ENCODE measurements at places on chromosomes 12 and 14.
A peak's percentile ranks its signal among the peaks of the same experiment; 100 is the strongest.

GRCh38 chr12:91397866-91398532 lies 215.4 kb upstream of the DCN start:
- no peak for DNase-seq

DNA sequence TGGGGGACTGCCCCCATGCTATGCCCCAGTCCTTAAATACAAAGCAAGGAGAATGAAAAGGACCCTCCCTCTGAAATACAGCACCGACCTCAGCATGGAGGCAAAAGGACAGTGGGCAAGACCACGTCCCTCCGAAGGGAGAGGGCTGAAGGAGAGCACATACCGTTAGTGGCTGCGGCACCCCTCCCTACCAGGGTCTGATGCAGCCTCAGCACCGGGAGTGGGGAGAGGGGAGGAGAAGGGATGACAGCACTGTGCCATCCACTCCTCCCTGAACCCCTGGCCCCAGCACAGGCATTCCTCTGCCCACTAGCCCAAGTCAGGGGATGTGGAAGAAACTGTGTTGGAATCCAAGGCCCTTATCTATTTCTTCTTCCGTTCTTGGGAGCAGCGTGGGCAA lies 3.6 kb upstream of the ACRBP start:
- no peak for DNase-seq

DNA sequence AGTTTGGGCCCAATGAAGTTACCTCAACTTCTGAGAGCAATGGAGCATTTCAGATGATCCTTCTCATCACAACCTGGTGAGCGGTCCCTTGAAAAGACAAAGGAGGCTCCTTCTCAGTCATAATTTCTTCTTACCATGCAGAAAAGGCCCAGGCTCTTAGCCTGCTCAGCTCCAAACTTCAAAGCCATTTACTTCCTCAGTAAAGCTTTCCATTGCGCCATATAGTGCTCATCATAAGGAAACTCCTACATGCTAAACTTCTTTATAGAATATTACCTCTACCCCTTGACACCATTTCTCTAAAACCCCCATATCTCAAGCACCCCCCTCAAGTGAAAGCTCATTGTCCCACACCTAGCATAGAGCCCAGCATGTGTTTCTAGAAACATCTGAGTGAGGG lies 127.1 kb downstream of the GTF2A1 start:
- no peak for DNase-seq

- DNase-seq: peak; percentile 60
Measured at GRCh38 chr12:79373896-79374499, 316.8 kb downstream of the PAWR start.

DNA sequence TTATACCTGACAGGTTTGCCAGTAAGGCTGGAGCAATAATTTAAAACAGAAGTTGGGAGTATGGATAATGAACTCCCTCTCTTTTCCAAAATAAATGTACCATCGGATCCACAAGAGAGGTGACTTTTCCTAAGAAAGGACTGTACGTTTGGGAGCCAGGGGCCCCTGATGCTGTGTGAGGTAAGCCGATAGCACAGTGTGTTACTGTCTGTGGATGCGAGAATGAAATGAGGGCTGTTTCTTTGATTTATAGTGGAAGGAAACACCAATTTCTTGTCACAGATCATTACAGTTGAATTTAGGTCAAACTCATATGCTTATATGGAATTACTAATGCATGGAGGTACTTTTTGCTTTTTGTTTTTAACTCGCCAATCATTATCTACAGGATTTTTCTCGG lies 147.7 kb downstream of the ZNF664 start:
- DNase-seq: no peak

DNA sequence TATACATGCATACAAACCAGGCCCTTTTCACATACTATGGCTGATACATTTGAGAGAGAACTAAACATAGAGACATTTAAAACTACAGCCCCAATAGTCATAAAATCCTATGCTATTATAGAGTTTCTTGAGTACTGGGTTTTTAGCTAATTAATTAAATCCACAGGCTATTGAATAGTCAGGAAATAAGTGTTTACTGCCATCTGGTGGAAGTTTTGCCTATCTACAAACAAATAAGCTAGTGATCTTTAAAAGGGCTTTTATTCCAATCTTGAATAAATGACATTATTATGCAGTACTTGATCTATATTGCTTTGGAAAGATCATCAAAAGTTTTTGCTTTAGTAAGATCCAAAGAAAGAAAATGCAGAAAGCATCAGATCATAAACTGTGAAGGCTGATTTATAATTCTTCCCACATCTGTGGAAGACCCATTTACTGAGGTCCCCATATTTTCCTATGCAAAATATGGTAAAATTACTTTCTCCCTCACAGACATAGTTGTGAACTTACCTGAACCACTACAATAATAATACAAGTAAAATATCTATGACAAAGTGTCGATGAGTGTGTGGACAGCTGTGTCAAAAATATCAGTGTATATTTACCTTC lies 131.3 kb downstream of the ITPR2 start:
- peak; percentile 15 for DNase-seq

DNA sequence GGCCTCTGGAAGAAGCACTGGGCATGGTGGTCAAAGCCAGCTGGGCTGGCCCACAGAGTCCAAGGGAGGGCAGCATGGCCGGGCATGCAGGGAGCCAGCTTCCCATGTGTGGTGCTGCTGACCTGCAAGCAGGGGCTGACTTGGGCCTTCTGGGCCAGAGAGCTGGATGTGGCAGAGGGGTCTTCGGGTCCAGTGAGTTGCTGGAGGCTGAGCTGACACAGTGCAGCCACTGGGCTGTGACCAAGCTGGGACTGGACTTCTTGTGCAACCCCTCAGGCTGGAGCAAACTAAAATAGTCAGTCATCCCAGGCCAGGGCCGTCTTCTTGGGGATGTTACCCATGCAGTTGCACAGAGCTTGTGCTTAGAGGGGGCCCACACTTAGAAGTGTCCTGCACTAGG lies 7.3 kb upstream of the RIN3 start:
- no peak for DNase-seq

- DNase-seq: no peak
Measured at GRCh38 chr14:23056145-23056955, 970 bp downstream of the CDH24 start.

- DNase-seq: peak; percentile 58
Measured at GRCh38 chr14:92040431-92041051, 682 bp upstream of the TRIP11 start.

GRCh38 chr12:88299567-88300101 lies 157.5 kb downstream of the TMTC3 start:
- no peak for DNase-seq

GRCh38 chr12:58583529-58583928 lies 336.8 kb downstream of the LRIG3 start:
- DNase-seq: no peak

GRCh38 chr14:91114079-91115065 lies 499 bp downstream of the DGLUCY start:
- DNase-seq: peak; percentile 87

GRCh38 chr14:67486890-67487289 lies 1.6 kb downstream of the TMEM229B start:
- no peak for DNase-seq

GRCh38 chr12:93404961-93405849 lies 27.5 kb downstream of the NUDT4 start:
- DNase-seq: no peak

DNA sequence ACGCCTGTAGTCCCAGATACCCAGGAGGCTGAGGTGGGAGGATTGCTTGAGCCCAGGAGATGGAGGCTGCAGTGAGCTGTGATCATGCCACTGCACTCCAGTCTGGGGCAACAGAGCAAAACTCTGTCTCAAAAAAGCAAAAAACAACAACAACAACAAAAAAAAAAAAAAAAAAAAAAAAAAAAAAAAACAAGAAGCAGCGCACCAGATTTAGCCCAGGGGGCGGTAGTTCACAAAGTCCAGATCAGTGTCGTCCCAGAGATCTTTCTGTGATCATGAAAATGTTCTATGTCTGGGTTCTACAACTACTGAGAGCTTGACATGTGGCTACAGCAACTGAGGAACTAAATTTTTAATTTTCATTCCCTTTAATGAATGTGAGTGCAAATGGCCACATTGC lies 27.4 kb downstream of the OAS2 start:
- DNase-seq: no peak

- DNase-seq: peak; percentile 94
Measured at GRCh38 chr12:78864870-78865463, 393 bp downstream of the SYT1 start.

GRCh38 chr12:76595056-76595455 lies 35.5 kb upstream of the OSBPL8 start:
- DNase-seq: no peak

GRCh38 chr14:68668531-68668930 lies 124.3 kb downstream of the ZFP36L1 start:
- DNase-seq: no peak

- no peak for DNase-seq
Measured at GRCh38 chr14:82647088-82647810, 1113.6 kb upstream of the SEL1L start.

DNA sequence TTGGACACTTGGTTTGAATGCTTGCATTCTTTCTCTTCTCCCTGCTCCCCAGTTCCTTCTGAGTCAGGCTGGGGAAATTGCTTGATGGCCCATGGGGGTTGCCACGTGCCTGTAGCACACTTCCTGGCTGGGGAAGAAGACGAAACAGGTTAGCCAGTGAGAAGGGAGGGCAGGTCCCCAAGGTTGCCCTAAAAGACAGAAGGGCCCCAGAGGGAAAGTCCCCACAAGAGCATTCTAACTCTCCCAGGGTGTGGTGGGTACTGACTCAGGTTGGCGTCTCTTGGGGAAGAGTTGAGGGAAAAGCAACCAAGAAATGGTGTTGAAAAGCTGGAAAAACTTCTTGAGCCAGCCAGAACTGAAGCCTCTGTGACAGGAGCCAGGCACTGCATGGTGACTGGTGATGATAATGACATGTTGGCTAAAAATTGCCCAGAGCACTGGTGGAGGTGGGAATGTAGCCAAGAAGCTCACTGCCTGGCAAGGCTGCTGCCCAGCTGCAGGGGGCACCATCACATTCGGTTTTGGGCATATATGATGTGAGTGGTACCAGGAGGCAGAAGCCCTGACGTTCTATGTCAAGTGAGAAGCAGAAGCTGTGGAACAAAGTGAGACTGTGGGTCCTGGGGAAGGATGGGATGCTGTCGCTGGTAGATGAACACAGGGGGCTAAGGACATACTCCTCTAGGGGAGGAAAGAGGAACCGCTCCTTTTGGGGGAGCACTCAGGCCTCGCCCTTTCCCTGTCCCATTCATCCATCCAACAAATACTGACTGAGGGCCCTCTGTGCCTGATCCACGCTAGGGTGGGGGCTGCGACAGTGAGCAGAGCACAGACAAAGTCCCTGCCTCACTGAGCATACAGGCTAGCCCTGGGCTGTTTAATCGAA lies 8.1 kb upstream of the RABGGTA start:
- DNase-seq: no peak

- no peak for DNase-seq
Measured at GRCh38 chr12:29656762-29657538, 126.8 kb downstream of the TMTC1 start.

DNA sequence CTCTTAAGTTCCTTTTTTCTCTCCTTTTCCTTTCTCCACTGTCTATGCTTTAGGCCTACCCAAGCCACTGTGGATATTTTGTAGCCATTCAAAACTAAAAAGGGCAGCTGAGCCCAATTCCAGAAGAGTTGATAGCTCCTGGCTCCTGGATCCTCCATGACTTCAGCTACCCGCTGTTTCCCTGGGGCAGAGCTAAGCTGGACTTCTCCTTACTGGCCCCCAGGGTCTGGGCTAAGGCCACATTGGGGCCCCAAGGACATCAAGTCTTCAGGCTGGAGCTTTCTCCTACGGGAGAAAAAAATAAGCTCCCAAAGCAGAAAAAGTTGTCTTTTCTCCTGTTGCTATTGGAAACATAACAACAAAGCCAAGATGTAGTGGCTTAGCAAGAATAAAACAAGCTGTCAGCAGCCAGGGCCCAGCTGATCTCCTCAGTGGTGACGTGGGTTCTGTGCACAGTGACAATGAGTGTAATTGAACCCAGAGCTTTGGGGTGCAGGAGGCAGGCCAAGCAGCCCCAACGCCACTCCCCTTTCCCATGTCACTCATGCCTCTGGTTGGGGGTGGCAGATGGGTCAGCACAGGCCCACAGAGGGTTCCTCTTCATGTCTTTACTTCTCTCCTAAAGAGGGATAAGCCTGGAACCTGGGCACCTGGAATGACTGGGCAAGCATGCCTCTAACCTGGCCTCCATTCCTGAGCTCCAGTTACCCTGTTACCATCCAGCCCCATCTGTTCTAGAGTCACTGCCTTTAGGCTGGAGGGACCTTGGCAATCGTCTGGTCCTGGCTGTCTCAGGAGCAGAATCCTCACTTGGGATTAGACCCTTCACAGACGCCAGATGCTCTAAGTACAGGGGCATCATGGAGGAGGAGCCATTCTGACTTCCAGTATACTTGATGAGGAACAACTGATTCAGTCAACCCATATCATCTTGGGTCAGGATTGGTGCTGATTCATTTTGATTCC lies 171.2 kb downstream of the ZFP36L1 start:
- DNase-seq: no peak

GRCh38 chr12:113641426-113642030 lies 169.9 kb upstream of the LHX5 start:
- DNase-seq: no peak

GRCh38 chr14:54219261-54220070 lies 177.3 kb upstream of the CDKN3 start:
- no peak for DNase-seq

DNA sequence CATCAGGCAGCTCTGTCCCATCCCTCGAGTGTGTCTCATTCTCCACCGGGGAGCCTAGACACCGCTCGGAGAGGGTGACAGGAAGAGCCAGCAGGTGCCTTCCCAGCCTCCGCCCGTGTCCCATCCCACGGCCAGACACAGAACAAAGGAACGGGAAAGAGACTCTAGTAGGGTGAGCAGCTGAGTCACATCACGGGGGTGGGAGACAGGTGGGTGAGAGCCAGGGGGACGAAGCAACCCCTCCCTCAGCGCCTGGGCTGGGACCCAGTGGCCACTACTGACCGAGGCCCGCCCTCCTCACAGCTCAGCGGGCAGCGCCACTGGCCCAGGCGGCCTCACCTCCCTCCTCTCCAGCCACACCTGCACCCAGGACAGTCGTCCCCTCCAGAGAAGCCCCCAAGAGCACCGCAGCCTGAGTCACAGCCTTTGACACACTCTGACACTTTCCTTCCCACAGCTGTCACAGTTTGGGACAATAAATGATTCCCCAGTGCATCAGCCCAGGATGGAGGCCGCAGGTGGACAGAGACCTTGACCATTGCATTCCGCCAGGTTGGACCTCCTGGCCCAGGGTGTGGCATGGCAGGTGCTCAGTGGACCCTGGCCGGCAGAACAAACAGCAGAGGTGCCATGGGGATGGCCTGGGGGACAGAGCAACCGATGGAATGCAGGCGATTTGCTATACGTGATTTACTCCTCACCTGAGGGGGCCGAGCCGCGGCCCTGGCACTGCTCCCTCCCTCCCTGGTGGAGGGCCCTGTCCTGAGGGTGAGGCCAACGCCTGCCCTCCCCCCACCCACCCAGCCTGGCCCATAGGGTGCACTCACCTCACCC lies 45.4 kb upstream of the GALNT9 start:
- no peak for DNase-seq

GRCh38 chr12:97616946-97617345 lies 154.3 kb downstream of the RMST start:
- DNase-seq: no peak

DNA sequence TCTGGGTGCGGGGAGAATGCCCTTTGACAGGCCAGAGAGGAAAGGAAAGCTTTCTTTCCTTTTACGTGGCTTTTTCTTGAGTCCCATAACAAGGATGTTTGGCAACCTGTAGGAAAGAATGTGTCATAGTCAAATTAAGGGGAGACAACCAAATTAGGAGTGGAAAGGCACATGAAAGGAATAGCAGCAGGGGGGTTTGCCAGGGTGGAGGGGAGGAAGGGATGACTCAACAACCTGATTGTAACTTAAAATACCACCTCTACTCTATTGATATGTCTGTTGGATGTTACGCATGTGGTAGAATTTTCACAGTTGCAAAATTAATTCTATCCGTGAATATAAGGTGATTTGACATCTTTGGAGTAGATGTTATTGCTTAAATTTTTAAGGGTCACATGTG lies 28.5 kb upstream of the MYBPC1 start:
- no peak for DNase-seq

All from NCI-H1417 (cell line).